Bronchus fibroblast of lung (primary cell): ENCODE measurements at places on chromosomes 3 and 15. TPM values are rescaled to one million over a fixed set of nuclear protein-coding genes. Genes with fewer than 3 reads are reported as not detected.

Gene C3orf20
- not detected in 2 replicates for total RNA-seq

Gene CCRL2
- 0.45 TPM in 1 of 2 replicates, not detected in the other for total RNA-seq

Gene IGDCC3
- under 0.01 TPM in 1 of 2 replicates, not detected in the other for total RNA-seq

Gene ZNF280D
- total RNA-seq: 10.9 and 11.6 TPM in 2 replicates

Gene NR2E3
- not detected in 2 replicates for total RNA-seq

Gene C3orf22
- not detected in 2 replicates for total RNA-seq

Gene FOXB1
- total RNA-seq: not detected in 2 replicates

Gene CHRD
- total RNA-seq: 0.17 and 0.30 TPM in 2 replicates

Gene USP19
- total RNA-seq: 41.2 and 43.2 TPM in 2 replicates

Gene CCDC13
- total RNA-seq: 1.2 and 2.7 TPM in 2 replicates

Gene GP5
- total RNA-seq: under 0.01 TPM in 1 of 2 replicates, not detected in the other

Gene AADAC
- not detected in 2 replicates for total RNA-seq

Gene MNS1
- 1.8 and 3.4 TPM in 2 replicates for total RNA-seq

Gene ALDH1L1
- 0.15 and 0.50 TPM in 2 replicates for total RNA-seq

Gene CYP8B1
- not detected in 2 replicates for total RNA-seq

Gene RBPMS2
- 0.34 and 0.59 TPM in 2 replicates for total RNA-seq

Gene ULK3
- 14.4 and 14.5 TPM in 2 replicates for total RNA-seq

Gene SLC25A26
- total RNA-seq: 15.6 and 17.4 TPM in 2 replicates

Gene GREM1
- 25.0 and 26.1 TPM in 2 replicates for total RNA-seq

Gene KLHL6
- total RNA-seq: not detected in 2 replicates

Gene SPG21
- total RNA-seq: 63.9 and 65.7 TPM in 2 replicates

Gene MESP2
- 0.45 and 1.3 TPM in 2 replicates for total RNA-seq

Gene ITGB5
- 67.3 and 71.8 TPM in 2 replicates for total RNA-seq

Gene ST8SIA2
- 0.15 TPM in 1 of 2 replicates, not detected in the other for total RNA-seq

Gene P2RY14
- total RNA-seq: not detected in 2 replicates

Gene DAZL
- total RNA-seq: not detected in 2 replicates

Gene MYRIP
- total RNA-seq: not detected in 2 replicates

Gene CCNDBP1
- 47.7 and 57.2 TPM in 2 replicates for total RNA-seq

Gene SOX14
- total RNA-seq: not detected in 2 replicates

Gene OR4F6
- total RNA-seq: not detected in 2 replicates

Gene BMF
- total RNA-seq: 0.17 and 1.6 TPM in 2 replicates

Gene EID1
- total RNA-seq: 179 and 220 TPM in 2 replicates

Gene GOLGA6B
- total RNA-seq: not detected in 2 replicates

Gene PLA2G4D
- total RNA-seq: not detected in 2 replicates

Gene CCK
- 2.7 and 2.9 TPM in 2 replicates for total RNA-seq

Gene GOLGA8R
- total RNA-seq: 0.30 and 0.50 TPM in 2 replicates

Gene WDR93
- 0.15 TPM in 1 of 2 replicates, not detected in the other for total RNA-seq

Gene PRR20G
- not detected in 2 replicates for total RNA-seq

Gene PPP1R14D
- total RNA-seq: not detected in 2 replicates

Gene KLHL40
- not detected in 2 replicates for total RNA-seq

Gene NTRK3
- not detected in 2 replicates for total RNA-seq

Gene SAXO2
- under 0.01 and 0.50 TPM in 2 replicates for total RNA-seq

Gene TRH
- total RNA-seq: 0.15 TPM in 1 of 2 replicates, not detected in the other

Gene OR5K2
- total RNA-seq: not detected in 2 replicates

Gene CELSR3
- total RNA-seq: 1.3 and 2.7 TPM in 2 replicates

Gene GOLGA6A
- total RNA-seq: not detected in 2 replicates

Gene TKT
- 477 and 562 TPM in 2 replicates for total RNA-seq
